ENCODE measurements at places on chromosomes 6 and 20.

DNA sequence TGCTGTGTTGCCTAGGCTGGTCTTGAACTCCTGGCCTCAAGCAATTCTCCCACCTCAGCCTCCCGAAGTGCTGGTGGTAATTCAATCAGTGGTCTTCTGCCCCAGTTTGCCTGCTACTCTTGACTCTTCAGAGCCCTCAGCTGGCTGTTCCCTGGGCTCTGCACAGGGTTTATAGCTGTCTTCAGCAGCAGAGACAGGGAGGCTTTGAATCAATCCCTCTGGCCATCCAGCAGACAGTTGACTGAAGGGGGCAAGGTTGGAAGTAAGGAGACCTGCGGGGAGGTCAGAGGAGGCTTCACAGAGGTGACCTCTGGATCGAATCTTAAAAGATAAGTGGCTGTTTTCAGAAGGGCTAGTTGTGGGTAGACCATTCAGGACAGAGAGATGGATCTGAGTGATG lies 26.0 kb upstream of the KIF3B start:
- H3K27ac ChIP-seq, result no peak overlapping the region
- no peaks in the 10 kb centered on the region for H3K4me1 ChIP-seq
- DNase-seq, result no peak
- H3K36me3 ChIP-seq, result no peaks in the 10 kb centered on the region
- no peak overlapping the region for H3K4me3 ChIP-seq

DNA sequence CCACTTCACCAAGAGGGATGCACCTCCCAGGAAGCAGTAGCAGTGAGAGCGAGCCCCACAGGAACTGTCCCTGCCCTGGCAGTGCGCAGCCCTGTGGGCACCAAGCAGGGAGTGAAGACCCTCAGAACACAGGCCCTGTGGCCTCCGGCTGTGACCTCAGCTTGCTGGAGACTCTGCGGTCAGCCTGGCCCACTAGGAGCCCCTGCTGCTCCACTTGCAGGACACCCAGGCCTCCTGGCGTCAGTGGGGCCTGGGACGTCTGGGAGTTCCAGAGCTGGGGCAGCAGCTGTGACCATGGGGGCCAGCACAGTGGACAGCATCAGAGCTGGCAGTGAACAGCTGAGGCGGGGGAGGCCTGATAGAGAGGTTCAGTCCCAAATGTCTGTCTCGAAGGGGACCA lies 28.3 kb downstream of the PXDC1 start:
- no peak overlapping the region for H3K4me3 ChIP-seq
- H3K4me1 ChIP-seq, result peaks cover 74% of the 10 kb centered on the region
- H3K27me3 ChIP-seq, result peaks cover 7% of the 10 kb centered on the region
- peak overlapping the region; percentile 60 for H3K27ac ChIP-seq
- no peaks in the 10 kb centered on the region for H3K36me3 ChIP-seq
- no peak for DNase-seq

DNA sequence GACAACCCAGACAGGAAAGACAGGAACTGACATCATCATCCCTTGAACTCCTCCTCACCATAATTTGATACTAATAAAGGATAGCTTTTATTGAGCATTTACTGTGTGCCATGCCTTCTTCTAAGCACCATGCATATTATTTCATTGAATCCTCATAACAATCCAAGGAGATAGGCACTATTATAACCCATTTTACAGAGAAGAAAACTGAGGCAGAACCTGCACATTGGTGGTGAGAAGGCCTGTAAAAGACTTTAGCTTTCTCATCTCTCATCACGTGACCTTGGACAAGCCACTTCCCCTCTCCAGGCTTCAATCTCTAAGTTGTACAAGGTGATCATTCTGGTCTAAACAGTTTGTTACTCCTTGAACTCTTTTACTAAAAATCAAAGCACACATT lies 34.5 kb upstream of the PREX1 start:
- H3K27me3 ChIP-seq, result peaks cover 11% of the 10 kb centered on the region
- peaks cover 19% of the 10 kb centered on the region for H3K4me1 ChIP-seq
- no peak overlapping the region for H3K4me3 ChIP-seq
- no peaks in the 10 kb centered on the region for H3K36me3 ChIP-seq

- H3K4me1 ChIP-seq, result no peaks in the 10 kb centered on the region
- no peaks in the 10 kb centered on the region for H3K36me3 ChIP-seq
- no peak overlapping the region for H3K4me3 ChIP-seq
- peaks cover 13% of the 10 kb centered on the region for H3K27me3 ChIP-seq
Observed at GRCh38 chr20:43564993-43565757, 6.3 kb downstream of the SGK2 start.

GRCh38 chr20:38836991-38837390 lies 31.5 kb downstream of the PPP1R16B start:
- H3K27me3 ChIP-seq, result peaks cover 22% of the 10 kb centered on the region
- no peak overlapping the region for H3K4me3 ChIP-seq
- peaks cover 6% of the 10 kb centered on the region for H3K4me1 ChIP-seq
- H3K36me3 ChIP-seq, result no peaks in the 10 kb centered on the region
- H3K27ac ChIP-seq, result no peak overlapping the region
- no peak for DNase-seq

- H3K27me3 ChIP-seq, result no peaks in the 10 kb centered on the region
- no peak for DNase-seq
- no peak overlapping the region for H3K4me3 ChIP-seq
- H3K27ac ChIP-seq, result peak overlapping the region; percentile 12
- H3K36me3 ChIP-seq, result no peaks in the 10 kb centered on the region
Observed at GRCh38 chr6:6878887-6879585, 228.7 kb upstream of the RREB1 start.

DNA sequence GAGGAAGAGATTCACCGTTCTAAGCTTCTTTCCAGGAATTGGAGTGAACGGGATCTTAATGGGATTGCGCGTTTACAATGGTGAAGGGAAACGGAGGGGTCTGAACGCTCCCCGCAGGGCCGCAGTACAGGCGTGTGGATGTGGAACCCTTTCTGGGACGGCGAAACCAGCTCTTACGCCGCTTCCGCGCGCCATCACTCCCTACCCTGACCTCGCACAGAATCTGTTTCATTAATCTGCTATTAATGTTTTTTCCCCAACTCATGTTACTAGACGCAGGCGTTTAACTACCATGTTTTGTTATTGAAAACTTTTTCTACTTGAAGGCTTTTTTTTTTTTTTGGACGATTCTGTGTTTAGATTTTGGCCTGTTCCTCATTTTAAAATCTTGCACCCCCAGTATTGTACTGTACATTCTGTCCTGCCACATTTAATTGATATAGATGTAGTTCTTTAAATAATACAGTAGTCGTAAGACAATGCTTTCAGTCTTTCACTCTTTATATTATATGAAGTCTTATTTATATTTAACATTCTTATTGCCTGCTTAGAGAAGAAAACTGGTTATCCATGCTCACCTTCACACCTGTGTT lies 696 bp upstream of the SUPT3H start:
- peak overlapping the region; percentile 99 for H3K27ac ChIP-seq
- H3K27me3 ChIP-seq, result peaks cover 7% of the 10 kb centered on the region
- DNase-seq, result no peak

- no peak for DNase-seq
- no peak overlapping the region for H3K27ac ChIP-seq
- H3K27me3 ChIP-seq, result no peaks in the 10 kb centered on the region
Observed at GRCh38 chr6:147868427-147869190, 360.1 kb downstream of the SAMD5 start.

DNA sequence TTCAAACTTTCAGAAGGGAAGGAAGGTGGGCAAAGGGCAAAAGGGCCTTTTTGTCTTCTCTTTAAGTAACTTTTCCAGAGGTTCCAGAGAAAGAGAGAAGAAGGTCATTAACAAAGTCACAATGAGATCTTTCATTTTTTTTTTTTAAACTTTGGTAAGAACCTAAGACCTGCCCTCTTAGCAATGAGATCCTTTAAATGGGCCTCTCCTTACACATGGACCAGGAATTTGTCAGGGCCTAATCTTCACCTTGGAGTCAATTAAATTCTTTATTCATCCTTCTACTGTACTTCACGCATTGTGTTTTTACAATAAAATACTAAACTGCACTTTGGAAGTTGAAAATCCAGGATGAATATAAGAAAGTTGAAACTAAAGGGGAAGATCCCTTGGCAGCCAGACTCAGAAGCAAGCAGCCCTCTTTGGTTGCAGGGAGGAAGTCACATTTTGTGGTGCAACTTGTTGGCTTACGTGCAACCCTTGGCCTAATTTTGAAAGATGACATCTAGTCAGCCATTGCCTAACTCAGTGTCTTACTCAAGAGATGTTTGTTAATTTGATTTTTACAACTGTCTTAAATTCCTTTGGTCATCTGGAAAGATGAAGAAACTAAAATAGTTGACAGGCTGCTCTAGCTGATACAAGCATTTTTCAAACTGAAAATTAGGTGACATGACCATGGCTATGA lies 11.9 kb upstream of the TMEM170B start:
- no peak overlapping the region for H3K27ac ChIP-seq
- H3K27me3 ChIP-seq, result no peaks in the 10 kb centered on the region
- no peak overlapping the region for H3K4me3 ChIP-seq
- no peak for DNase-seq

DNA sequence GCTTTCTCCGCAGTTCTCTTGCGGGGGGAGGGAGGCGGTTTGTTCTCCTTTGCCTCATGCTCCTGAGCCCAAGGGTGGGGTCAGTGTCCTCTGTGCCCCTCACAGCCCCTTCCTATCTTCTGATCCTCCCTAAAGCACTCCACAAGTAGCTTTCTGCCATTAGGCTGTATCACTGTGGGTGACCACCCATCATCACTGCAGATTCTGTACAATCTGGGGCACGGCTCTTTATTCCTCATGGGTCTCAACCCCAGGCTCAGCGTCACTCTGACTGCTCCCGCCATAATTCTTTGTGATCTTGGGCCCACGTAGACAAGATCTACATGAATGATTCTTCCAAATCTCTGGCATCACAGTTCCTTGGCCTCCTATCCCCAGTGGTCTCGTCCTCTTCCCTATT lies 10.5 kb downstream of the NCR2 start:
- no peaks in the 10 kb centered on the region for H3K36me3 ChIP-seq
- peaks cover 23% of the 10 kb centered on the region for H3K4me1 ChIP-seq

GRCh38 chr20:24755411-24755922 lies 193.6 kb upstream of the CST7 start:
- peak; percentile 19 for DNase-seq
- H3K4me1 ChIP-seq, result peaks cover 30% of the 10 kb centered on the region
- no peaks in the 10 kb centered on the region for H3K36me3 ChIP-seq
- peak overlapping the region; percentile 39 for H3K4me3 ChIP-seq
- H3K27me3 ChIP-seq, result peaks cover 26% of the 10 kb centered on the region

- peaks cover 17% of the 10 kb centered on the region for H3K27me3 ChIP-seq
- no peak overlapping the region for H3K27ac ChIP-seq
- H3K4me1 ChIP-seq, result peaks cover 36% of the 10 kb centered on the region
- H3K36me3 ChIP-seq, result peaks cover 16% of the 10 kb centered on the region
- peak overlapping the region; percentile 12 for H3K4me3 ChIP-seq
- no peak for DNase-seq
Observed at GRCh38 chr20:45372241-45372640, 5.9 kb downstream of the TP53TG5 start.

DNA sequence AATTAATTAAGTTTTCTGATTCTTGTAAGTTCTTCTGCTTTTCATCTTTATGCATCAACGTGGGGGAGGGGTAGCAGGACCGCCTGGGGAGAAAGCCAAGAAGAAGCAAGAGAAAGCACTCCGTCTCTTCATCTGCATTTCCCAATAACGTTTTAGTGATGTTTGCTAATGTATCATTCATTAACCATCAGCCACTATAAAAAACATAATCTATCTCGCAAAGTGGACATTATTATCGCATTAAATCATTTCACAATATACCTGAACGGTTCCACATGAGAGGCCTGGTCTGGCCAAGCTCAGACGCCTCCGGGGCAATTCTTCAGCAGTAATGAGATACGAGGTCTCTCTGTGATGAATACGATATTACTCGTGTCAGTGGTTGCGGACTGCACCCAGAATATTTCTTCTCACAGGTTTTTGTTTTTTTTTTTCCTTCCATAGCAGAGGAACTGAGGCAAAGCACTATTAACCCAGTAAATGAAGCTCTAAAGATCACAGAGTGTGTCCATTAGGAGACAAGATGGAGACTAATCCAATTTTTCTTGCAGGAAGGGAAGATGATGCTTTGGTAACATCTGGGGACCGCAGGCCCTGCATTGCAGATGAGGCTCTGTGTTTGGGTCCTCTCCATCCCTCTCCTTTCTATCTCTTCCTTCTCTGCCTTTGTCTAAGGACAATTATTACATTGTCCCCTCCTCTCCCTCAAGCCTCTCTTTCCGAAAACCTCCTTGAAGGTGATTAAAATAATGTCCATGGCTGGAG lies 156.1 kb downstream of the SLC35B3 start:
- H3K4me1 ChIP-seq, result peaks cover 38% of the 10 kb centered on the region
- H3K4me3 ChIP-seq, result no peak overlapping the region
- no peaks in the 10 kb centered on the region for H3K36me3 ChIP-seq
- no peak overlapping the region for H3K27ac ChIP-seq
- H3K27me3 ChIP-seq, result peaks cover 4% of the 10 kb centered on the region
- no peak for DNase-seq

DNA sequence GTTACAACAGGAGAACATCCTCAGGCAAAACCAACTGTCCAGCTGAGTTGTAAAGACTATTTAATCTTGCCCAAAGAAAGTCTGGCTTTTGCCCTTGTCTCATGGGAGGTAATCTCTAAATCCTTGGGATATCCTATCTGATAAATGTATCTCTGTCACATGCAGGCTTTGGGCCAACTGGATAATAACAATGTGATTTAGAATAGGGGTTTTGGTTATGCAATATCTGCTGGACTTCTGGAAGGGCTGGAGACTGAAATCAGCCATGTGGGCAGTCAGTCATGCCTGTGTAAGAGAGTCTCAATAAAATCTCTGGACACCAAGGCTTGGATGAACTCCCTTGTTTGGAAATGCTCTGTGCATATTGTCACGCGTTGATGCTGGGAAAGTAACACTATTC lies 56.3 kb upstream of the PRL start:
- peaks cover 9% of the 10 kb centered on the region for H3K4me1 ChIP-seq
- H3K4me3 ChIP-seq, result no peak overlapping the region
- no peak for DNase-seq

- no peaks in the 10 kb centered on the region for H3K27me3 ChIP-seq
- DNase-seq, result no peak
- H3K36me3 ChIP-seq, result peaks cover 19% of the 10 kb centered on the region
- H3K4me3 ChIP-seq, result no peak overlapping the region
Observed at GRCh38 chr6:121816361-121816760, 380.9 kb downstream of the GJA1 start.

- DNase-seq, result no peak
- H3K27me3 ChIP-seq, result peaks cover 7% of the 10 kb centered on the region
- H3K4me3 ChIP-seq, result no peak overlapping the region
- H3K27ac ChIP-seq, result no peak overlapping the region
Observed at GRCh38 chr6:89252907-89253306, 35.7 kb upstream of the GABRR1 start.

DNA sequence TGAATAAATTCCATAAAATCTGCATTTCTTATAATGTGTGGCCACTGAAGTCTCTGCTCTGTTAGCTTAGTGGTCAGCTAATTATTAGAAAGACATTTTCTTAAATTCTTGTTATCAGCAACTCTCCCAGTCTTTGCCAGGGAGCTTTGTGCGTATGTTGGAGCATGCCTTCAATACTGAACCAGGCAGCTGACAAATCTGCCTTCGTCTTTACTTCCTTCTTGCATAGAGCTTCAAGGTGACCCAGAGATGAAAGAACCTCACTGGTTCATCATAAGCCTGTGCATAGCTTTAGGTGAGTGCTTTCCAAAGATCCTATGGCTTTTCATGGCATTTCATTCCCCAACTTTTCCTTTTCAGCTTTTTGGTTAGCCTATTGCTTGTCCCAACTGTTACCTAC lies 43.0 kb upstream of the NELFCD start:
- no peak overlapping the region for H3K27ac ChIP-seq
- no peak for DNase-seq
- H3K4me1 ChIP-seq, result no peaks in the 10 kb centered on the region
- H3K4me3 ChIP-seq, result no peak overlapping the region
- H3K36me3 ChIP-seq, result no peaks in the 10 kb centered on the region
- H3K27me3 ChIP-seq, result peaks cover 23% of the 10 kb centered on the region

- H3K27ac ChIP-seq, result no peak overlapping the region
- H3K27me3 ChIP-seq, result peaks cover 19% of the 10 kb centered on the region
- no peak overlapping the region for H3K4me3 ChIP-seq
- no peak for DNase-seq
- peaks cover 47% of the 10 kb centered on the region for H3K4me1 ChIP-seq
Observed at GRCh38 chr20:24444526-24445190, 24.8 kb upstream of the SYNDIG1 start.

Data from nephron progenitor cell (in vitro differentiated cells).